ENCODE measurements at places on chromosomes 1 and 21. TPM values are rescaled to one million over a fixed set of nuclear protein-coding genes. Genes with fewer than 3 reads are reported as not detected.

DNA sequence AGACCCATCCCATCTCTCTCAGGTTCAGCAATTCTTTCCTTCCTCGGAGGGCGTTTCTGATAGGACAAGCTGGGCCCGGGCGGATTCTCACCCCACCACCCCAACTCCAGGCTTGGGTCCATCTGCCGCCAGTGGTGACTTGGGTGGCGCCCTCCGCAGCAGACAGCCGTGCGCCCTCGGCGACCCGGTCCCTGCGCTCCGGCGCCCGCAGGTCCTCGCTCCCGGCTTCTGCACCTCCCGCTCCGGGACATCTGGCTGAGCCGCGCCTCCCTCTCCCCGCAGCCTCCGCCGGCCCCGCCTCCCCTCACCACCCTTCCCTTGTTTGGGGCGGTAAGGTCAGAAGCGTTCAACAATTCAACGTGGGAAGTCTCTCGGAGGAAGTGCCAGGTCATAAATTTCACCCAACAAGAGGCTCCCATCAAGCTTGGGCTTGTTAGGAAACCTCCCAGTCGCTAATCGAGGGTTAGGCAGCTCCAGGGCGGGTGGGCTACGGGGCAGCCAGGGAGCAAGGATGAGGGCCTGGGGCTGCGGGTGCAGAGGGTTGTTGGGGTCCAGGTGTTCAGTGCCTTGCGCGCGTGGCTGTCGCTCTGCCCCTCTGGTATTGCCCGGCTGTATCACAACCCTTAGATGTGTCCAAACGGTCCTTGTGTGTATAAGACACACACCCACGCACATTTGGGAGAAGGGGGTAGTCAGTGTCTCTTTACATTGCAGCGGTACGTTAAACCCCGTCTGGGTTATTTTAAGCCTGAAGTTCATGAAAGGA lies 39.8 kb downstream of the OLIG1 start:
- no peak overlapping the region for H3K27ac ChIP-seq
- H3K4me3 ChIP-seq: peak overlapping the region; percentile 62
- peaks cover 74% of the 10 kb centered on the region for H3K4me1 ChIP-seq
- DNase-seq: peak; percentile 75

DNA sequence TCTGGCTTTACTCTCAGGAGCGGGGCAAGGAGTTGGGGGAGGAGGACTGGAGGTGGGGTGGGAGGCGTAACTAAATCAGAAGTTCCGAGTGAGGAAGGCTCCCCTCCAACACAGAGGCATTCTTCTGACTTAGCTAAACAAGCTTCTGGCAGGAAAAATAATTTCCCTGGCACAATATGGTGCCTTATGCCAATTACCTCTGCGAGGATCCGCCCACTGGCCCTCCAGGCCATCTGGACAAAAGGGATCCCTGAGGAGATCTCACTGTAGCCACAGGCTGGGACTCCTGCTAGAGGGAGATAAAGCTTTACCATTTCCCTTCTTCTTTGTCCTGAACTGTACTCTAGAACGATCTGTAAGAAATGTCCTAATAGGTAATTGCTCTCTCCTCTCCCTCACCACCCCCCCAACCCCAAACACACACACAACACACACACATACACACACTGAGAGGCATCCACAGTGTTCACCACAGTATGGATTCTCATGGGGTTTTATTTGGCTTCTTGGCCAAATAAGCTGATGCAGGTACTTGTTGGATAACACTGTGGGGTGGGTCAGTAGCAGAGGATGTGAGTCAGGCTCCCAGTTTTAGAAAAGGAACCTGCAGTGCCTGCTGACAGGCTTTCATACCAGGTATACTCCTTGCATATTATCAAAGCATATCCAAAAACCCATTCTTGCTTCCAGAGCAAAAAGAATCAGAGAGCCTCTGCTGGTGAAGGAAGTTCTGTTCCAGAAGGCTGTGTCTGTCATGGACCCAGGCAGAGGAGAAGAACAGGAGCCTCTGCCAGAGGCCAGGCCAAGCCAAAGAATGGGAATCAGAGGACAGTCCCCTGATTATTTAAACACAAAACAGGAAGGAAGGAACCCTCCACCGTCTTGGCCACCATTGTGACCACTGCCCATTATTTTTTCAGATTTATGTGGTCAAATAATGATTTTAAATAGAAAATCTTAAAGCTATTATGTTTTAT lies 169.1 kb downstream of the C1orf21 start:
- no peak for DNase-seq
- H3K36me3 ChIP-seq: no peaks in the 10 kb centered on the region
- H3K27ac ChIP-seq: no peak overlapping the region
- H3K4me1 ChIP-seq: peaks cover 12% of the 10 kb centered on the region

DNA sequence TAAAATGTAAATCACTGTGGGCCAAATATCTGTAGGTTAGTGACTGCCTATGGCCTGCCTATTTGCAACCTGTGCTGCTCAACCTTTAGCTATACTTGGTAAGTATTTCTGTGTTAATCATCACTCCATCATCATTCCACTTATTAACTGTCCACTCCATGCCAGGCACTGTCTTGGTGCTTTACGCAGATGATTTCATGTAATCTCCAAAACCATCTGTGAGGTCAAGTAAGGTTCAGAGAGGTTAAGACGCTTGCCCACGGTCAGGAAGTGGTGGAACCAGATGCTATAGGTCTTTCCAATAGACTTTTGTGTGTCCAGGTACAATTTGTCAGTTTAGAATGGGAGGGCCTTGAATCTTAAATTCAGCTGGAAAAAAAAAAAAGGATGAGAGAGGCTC lies 10.8 kb upstream of the PHACTR4 start:
- no peaks in the 10 kb centered on the region for H3K36me3 ChIP-seq
- H3K27me3 ChIP-seq: no peaks in the 10 kb centered on the region
- DNase-seq: no peak

DNA sequence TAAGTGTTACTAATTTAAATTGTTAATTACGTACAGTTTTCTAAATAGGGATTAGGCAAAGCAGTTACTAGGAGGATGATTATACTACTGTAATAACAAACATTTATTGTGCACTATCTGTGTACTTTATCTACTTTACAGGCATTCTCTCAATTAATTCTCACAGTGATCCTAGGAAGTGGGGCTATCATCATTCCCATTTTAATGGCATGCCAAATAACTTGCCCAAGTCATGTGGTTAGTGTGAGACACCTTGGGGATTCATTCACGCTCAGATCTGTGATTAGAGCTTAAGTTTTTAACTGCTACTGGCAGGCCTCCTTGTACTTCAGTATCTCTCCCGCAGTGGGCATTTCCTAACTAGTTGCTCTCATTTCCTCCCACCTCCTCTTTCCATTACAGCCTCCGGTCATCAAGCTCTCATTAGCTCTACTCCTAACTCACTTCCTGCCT lies 11.5 kb downstream of the PHLDA3 start:
- H3K36me3 ChIP-seq: no peaks in the 10 kb centered on the region
- peaks cover 13% of the 10 kb centered on the region for H3K4me1 ChIP-seq
- no peak overlapping the region for H3K27ac ChIP-seq
- no peak for DNase-seq

- H3K4me1 ChIP-seq: no peaks in the 10 kb centered on the region
- no peaks in the 10 kb centered on the region for H3K27me3 ChIP-seq
- H3K27ac ChIP-seq: no peak overlapping the region
- no peaks in the 10 kb centered on the region for H3K36me3 ChIP-seq
- no peak for DNase-seq
Measured at GRCh38 chr1:94425821-94426484, 7.8 kb downstream of the ABCD3 start.

GRCh38 chr1:169624122-169624521 lies 5.8 kb downstream of the SELP start:
- H3K4me1 ChIP-seq: no peaks in the 10 kb centered on the region
- no peak overlapping the region for H3K27ac ChIP-seq
- no peak for DNase-seq
- no peaks in the 10 kb centered on the region for H3K36me3 ChIP-seq

GRCh38 chr1:151816548-151817352 lies 11.5 kb upstream of the LINGO4 start:
- no peak overlapping the region for H3K27ac ChIP-seq
- no peaks in the 10 kb centered on the region for H3K4me1 ChIP-seq
- H3K4me3 ChIP-seq: no peak overlapping the region
- H3K36me3 ChIP-seq: no peaks in the 10 kb centered on the region

Gene KIAA1614
- total RNA-seq: 2.3 TPM

Gene RHBDL2
- total RNA-seq: 0.08 TPM

Gene F13B
- total RNA-seq: not detected

Gene OR10X1
- total RNA-seq: not detected

Gene TNFRSF4
- total RNA-seq: not detected
